Neural progenitor cell (in vitro differentiated cells): ENCODE measurements at places on chromosomes 5 and 9. TPM values are rescaled to one million over a fixed set of nuclear protein-coding genes. Genes with fewer than 3 reads are reported as not detected.

GRCh38 chr5:67301285-67301903 lies 104.8 kb upstream of the CD180 start:
- no peaks in the 10 kb centered on the region for H3K4me1 ChIP-seq
- H3K4me3 ChIP-seq: no peak overlapping the region
- H3K27ac ChIP-seq: no peak overlapping the region
- DNase-seq: no peak

- no peaks in the 10 kb centered on the region for H3K4me1 ChIP-seq
- no peak for DNase-seq
- H3K36me3 ChIP-seq: no peaks in the 10 kb centered on the region
- no peaks in the 10 kb centered on the region for H3K27me3 ChIP-seq
- no peak overlapping the region for H3K27ac ChIP-seq
Observed at GRCh38 chr5:85906460-85906859, 711.3 kb upstream of the COX7C start.

- H3K4me3 ChIP-seq: no peak overlapping the region
- H3K27me3 ChIP-seq: no peaks in the 10 kb centered on the region
- DNase-seq: no peak
- peaks cover 7% of the 10 kb centered on the region for H3K4me1 ChIP-seq
- no peaks in the 10 kb centered on the region for H3K36me3 ChIP-seq
Observed at GRCh38 chr5:153623751-153624450, 133.4 kb downstream of the GRIA1 start.

CXCL14 gene
- total RNA-seq: 0.45 TPM in 1 of 2 replicates, not detected in the other

HSD17B4 gene
- 184 and 306 TPM in 2 replicates for total RNA-seq
